ENCODE measurements at places on chromosomes 3 and 15. TPM values are rescaled to one million over a fixed set of nuclear protein-coding genes. Genes with fewer than 3 reads are reported as not detected.
A peak's percentile ranks its signal among the peaks of the same experiment; 100 is the strongest.

Gene MKRN3
- 0.95 TPM for total RNA-seq

Gene IL16
- total RNA-seq, result 10.6 TPM

Gene SENP7
- total RNA-seq, result 136 TPM

Gene SEMA7A
- 5.3 TPM for total RNA-seq

Gene PPIB
- total RNA-seq, result 309 TPM

Gene KNG1
- total RNA-seq, result not detected

- no peak for DNase-seq
These were observed 36.1 kb downstream of the SELENOT start for GRCh38 chr3:150639262-150639661.

DNA sequence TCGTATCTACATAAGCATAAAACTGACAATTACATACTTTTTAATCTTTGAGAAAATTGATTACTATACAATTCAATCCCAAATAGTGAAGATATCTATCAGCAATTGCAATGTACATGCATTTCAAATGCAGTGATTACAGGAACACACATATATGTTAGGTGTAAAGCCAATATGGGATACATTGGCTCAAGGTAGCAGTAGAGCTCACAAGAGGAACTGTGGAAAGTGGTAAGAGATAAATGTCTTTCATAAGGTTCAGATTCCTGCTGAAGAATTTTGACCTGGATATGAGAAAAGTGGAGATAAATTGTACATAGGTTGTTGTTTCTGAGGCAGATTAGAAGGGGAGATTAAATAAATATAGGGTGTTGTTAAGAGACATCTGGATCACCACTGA is 1280.5 kb downstream of the OTOL1 start:
- no peak for DNase-seq

DNA sequence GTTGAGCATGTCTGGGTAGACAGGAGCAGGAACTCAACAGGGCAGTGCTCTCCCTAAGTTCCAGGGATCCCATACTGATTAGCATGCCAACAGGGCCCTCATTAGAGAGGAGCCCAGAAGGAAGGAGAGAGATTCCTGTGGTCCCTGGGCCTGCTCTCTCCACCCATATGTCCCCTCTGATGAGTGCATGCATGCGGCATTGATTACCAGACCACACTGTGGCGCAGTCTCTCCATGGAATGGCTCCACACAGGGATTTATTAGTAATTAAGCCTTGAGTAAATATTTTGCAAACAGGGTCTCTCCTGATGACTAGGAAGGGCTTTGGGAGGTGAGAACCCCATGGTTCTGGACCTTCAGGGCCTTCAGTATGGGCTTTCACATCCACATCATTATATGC is 60.0 kb upstream of the ST8SIA2 start:
- DNase-seq, result no peak

DNA sequence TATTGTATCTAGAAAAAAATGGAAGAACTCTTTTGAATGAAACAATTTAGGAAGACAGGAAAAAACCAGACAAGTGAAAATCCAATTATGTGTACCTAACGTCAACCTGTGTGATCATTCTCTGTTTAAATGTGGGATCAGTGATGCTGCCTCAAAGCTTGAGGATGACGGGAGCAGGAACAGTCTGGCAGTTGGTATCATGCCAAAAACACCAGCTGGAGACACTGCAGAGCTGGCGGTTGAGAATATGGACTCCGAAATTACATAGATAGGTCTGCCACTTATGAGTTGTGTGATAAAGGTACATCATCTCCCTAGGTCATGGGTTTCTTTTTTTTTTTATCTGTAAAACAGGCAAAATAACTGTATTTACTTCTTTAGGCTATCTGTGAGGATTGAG is 480.5 kb downstream of the CNTN4 start:
- no peak for DNase-seq

DNA sequence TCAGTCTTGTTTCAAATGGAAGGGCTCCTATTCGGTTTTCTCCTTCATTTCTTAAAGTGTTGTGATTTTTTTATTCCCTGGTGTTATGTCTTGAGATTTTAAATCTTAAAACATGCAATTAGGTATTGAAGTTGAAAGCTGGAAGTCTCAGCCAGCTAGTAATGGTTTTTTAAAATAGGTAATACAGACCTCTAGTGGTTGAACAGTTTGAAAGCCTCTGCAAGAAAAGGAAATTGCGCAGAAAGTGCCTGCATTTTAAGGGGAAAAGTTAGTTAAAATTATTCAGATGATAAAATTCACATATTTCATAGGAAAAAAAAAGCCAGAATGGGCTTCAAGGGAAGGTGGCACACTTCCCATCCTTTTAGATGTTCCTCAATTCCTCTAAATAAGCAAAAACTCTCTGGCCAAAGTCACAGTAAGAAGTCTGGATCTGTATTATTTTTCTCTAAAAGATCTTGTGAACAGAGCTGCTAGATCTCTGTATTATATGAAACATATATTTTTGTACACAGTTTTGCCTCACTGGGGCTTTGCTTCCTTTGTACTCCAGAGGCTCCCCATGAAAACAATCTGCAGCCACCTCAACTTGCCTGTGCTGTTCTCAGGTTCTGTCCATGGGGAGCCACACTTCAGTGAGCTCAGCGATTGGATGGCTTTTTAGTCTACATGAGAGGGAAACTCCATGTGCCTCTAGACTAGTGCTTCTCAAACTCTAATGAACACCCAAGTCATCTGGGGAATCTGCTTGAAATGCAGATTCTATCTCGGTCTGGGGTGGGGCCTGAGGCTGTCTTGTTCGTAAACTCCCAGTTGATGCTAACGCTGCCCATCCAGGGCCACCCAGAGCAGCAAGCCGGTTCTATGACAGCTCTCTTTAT is 21.5 kb downstream of the AGTR1 start:
- DNase-seq, result no peak

GRCh38 chr3:115982629-115983028 is 359.3 kb downstream of the GAP43 start:
- DNase-seq, result no peak

DNA sequence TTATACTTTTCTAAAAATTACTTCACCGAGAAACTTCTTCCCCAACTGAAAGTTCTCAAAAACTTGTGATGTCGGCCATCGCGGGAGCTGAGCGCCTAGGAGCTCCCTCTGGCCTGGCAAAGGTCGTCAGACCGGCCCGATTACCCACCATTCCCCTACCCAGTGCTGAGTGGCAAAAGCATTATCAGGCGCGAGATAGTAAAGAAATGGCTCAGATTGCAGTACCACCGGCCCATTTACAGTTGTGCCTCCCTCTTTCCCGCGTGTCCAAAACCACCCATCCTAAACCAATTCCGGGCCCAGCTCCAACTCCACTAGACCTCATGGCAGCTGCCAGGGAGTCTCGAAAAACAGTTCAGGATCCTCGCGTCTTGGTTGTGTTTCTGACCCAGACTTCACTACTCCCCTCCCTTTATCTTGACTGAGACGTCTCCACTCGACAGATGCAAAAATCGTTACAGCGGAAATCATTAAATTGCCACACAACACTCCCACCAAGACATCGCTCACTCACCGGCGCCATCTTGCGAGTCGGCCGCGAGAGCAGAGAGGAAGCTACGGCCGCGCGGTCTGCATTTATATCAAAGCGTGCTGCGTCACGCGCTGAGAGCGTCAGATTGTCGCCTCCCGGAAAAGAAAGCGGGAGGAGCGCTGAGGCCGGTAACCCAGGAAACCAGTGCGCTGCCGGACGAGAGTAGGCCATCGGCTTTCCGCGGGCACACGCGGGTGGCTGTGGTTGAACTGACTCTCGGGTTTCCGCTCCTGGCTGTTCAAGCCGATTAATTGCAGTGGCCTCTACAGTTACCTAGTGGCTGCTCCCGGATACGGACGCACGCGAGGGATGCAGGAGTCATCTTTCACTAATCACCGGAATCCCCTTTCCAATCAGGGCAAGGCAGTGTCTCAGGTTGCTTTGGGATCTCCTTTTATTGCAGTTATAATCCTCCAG is at the start of gene RPL22L1:
Gene RPL22L1 (minus strand): TSS at position 551 of the 949 bp plus-strand sequence. CDS start 28 bp downstream, at position 523.
- peak; percentile 90 for DNase-seq

GRCh38 chr3:106825962-106826605 is 551.2 kb upstream of the CCDC54 start:
- no peak for DNase-seq

DNA sequence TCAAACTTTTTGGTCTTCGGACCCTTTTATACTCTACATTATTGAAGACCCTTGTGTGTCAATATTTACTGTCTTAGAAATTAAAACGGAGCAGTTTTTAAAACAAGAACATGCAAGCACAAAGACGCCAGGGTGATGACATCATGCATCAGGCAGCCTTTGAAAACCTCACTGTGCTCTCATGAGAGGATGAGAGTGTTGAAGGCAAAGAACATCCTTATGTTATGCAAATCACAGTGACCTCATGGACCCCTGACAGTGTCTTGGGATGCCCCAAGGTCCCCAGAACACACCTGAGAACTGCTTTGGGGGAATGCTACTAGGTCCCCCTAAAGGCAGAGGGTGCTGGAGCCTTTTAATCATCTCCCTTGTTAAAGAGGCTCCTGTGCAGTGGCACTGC is 51.6 kb downstream of the CHDH start:
- DNase-seq, result no peak

- no peak for DNase-seq
These were observed 121.3 kb upstream of the WNT7A start for GRCh38 chr3:14001136-14001535.

DNA sequence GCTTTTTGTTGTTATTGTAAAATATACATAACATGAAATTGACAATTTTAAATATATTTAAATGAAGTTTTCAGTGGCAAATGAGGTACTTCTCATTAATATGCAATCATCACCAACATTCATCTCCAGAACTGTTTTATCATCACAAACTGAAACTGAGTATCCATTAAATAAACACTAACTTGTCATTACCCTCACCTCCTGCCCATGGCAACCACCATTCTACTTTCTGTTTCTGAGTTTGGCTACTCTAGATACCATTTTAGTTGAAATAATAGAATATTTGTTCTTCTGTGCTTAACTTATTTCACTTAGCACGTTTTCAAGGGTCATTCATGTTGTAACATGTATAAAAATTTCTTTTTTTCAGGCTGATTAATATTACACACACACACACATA is 834.3 kb downstream of the PLOD2 start:
- no peak for DNase-seq

DNA sequence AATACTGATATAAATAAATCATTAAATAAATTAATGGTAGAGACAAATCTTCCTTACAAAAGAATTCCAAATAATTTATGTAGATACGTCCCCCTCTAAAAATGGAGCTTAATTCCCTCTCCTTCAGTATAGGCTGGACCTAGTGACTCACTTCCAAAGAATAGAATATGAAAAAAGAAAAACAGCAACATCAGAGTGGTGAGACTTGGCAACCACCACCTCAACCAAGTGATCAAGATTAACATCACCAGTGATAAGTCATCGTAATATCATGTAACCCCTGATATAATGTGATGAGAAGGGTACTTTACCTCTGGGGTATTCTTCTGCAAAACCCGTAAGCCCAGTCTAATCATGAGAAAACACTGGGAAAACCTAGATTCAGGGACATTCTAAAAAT is 13.4 kb downstream of the GOLGB1 start:
- no peak for DNase-seq

DNA sequence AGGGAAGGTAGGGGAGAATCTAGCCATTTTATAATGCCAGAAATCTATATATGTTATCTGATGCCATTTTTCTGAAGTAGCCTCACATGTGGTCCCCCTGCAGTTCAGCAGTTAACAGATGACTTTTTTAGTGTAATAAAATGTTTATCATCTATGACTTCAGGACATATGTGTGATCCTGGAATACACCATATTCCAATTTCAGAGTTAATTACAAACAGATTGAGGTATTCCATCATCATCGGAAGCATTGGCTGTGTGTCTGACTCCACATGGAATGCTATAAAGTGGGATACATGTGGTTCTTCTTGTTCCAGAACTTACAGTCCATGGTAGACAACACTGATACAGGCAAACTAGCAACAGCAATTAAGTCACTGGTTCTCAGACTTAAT is 45.9 kb upstream of the LIMD1 start:
- DNase-seq, result peak; percentile 20

DNA sequence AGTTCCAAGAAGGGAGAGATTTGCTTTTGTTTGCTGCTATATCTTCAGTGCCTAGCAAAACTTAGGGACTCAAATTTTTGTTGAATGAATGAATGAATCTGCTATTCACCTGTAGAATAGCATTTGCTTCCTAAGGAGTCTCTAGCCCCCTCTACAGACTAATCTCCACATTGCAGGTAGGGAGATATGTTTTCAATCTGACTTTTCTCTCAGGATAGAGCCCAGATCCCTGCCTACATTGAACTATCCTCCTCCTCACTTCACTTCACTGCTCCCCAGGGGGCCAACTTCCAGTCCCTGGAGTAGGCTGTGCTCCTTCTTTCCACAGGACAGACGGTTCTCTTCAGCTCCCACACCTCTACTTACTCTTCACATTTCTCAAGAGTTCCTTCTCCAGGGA is 81.9 kb upstream of the PTX3 start:
- no peak for DNase-seq

DNA sequence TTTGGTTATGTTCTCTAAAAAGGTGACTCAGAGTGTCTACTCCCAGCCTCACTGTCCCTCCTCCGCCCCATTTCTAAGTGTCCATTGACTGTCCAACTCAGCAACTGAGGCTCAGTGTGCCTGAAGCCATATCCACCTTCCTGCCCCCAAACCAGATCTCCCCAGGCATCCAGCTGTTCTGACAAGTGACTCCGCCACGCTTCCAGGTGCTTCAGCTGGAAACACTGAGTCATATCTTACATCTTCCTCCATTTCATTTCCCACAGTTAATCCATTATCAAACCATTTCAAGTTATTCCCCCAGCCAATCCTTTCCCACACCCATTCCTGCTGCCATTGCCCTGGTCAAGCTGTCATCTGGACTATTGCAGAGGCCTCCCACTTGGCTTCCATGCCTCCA is 17.1 kb downstream of the MAGEF1 start:
- DNase-seq, result no peak

DNA sequence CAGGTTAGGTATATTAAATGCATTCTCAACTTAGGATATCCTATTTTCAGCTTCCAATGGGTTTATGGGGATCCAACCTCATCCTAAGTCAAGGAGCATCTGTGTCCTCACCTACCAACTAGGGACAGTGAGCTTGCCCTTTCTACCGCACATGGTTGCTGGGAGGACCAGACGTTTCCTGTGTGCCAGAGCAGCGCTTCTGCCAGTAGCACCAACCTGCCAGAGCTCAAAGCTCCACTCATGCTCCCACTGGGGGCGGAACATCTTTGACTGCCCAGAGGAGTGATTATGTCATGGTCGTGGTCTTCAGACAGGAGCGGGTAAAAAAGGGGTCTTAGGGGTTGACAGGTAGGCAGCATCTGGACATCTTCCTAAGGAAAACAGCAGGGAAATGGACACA is 24.7 kb downstream of the XPC start:
- DNase-seq, result no peak

DNA sequence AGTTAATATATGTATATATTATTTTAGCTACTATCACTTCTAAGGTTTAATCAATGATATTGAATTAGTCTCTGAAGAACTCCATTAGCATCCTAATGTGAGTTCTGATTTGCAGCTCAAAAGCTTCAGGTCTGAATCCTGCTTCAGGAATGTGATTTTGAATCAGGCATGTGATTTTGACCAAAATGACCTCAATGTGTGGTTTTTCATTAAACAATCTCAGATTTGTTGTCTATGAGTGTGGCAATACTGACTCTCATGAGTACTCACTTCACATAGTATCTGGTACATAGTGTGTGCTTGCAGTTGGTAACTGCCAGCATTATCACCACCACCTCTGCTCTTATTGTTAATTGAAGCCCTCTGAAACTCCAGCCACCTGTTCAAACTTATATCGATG is 251.0 kb downstream of the KCNH8 start:
- DNase-seq, result no peak
